Testis (tissue), 5 donors: ENCODE measurements at places on chromosomes 11 and 22. TPM values are rescaled to one million over a fixed set of nuclear protein-coding genes. Genes with fewer than 3 reads are reported as not detected.

The KCNJ1 gene
- 0.16 TPM for polyA plus RNA-seq

The C11orf65 gene
- 69.7 TPM for polyA plus RNA-seq

- no peak for DNase-seq
These were observed 37.4 kb downstream of the PAK1 start for GRCh38 chr11:77436506-77436905.

DNA sequence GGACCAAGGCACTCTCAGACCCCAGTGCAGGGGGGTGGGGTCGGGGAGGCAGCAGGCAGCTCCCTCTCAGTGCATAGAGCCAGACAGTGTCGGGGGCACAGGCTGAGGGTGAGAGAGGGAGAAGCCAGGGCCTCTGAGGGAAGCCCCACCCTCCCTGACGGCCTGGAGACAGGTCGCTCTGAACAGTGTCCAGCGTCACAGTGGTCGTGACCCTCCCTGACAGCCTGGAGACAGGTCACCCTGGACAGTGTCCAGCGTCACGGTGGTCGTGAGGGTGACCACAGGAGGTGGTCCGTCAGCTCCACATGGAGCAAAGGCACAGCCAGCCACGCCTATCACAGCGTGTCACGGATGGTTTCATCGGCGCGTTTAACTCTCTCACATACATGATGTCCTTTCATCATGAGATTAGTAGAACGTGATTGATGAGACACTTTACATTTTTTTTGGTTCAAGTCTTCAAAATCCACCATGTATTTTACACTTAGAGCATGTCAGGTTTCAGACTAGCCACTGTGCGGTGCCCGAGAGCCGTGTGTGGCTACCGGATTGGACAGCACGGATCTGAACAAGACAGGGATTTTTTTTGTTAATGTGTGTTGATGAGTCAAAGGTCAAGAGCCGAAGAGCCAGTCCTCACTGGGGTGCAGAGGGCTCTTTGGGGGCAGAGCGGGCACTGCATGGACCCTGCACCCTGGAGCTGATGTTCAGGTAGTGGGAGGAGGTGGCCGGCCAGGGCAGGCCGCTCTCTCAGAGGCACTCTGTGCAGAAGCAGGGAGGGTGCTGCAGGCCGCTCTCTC lies 23.9 kb upstream of the PANX2 start:
- peak; percentile 81 for DNase-seq
